AG08396 (cell line): ENCODE measurements at places on chromosomes 2 and 18.

DNA sequence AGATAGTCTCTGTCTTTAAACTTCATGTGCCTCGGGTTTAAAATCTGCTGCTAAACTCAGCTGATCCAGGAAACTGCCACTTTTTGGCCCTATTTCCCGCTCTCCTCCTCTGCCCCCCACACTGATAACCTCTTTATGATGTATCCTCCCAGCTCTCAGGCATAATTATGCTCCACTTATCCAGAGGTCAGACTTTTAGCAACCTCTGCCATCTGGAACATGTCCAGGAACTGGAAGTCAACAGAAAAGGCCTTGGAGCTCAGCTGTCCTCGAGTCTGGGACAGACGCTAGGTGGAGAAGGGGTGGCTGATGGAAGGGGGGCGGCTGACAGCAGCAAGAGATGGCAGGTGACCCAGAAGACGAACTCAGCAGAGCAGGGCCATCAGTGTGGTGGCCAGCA is 41.2 kb downstream of the ASAP2 start:
- DNase-seq: no peak

- DNase-seq: no peak
Measured at GRCh38 chr18:68855491-68855890, 57.6 kb downstream of the CCDC102B start.

DNA sequence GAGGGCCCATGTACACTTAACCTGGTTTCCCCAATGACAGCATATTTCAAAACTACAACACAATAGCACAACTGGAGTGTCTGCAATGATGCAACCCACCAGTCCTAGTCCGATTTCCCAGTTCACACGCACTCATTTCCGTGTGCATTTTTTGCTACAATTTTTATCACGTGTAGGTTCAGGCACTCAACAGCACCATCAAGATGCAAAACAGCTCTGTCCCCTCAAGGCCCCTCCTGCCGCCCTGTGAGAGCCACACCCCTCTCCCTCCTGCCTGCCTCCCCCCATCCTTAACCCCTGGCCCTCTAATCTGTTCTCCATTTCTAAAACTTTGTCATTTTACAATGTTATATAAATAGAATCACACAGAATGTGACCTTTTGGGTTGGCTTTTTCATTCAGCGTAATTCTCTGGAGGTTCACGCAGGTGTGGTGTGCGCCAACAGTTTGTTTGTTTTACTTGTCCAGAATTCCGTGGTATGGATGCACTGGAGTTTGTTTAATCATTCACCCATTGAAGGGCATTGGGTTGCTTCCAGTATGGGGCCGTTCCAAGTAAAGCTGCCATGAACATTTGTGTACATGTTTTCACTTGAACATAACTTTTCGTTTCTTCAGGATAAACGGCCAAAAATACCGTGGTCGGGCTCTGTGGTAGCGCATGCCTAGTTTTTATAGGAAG is 8.4 kb downstream of the KCNIP3 start:
- no peak for DNase-seq

DNA sequence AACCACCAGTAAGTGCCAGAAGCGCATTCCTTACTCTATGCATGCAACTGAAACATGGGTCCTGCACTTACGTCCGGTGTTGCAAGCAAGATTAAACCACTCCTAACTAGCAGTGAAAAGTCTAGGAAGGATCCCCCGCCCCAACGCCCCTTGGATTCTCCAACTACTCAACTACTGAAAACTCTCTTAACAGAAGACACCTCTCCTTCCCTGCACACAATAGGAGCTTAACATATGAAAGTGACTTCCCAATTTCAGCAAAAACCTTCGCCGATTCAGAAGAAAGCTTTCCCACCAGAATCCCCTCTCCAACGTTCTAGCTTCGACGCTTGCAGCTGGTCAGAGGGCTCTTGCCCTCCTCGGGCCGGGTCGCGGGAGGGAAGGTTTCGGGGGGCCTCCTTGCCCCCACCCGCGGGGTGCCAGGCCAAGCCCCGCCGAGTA is 578 bp downstream of the IWS1 start:
- peak; percentile 50 for DNase-seq

- DNase-seq: no peak
Measured at GRCh38 chr2:152568531-152568930, 148.7 kb downstream of the PRPF40A start.

DNA sequence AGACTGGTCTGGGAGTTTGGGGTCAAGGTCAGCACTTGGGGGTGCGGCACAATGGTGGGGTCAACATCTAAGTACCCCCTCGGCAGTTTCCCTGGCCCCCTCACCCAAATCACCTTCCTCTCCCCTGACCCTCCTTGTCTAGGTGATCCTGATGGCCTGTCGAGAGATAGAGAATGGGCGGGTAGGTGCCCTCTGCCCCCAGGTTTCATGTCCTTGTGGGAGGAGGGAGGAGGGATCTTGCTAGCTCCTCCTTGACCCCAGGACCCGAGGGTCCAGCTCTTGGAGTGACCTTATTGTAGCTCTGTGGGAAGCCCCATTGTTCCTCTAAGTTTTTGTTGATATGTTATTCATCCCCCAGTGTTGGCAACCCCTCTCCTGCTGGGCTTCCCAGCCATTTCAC is 3.6 kb downstream of the PTPN18 start:
- DNase-seq: no peak

DNA sequence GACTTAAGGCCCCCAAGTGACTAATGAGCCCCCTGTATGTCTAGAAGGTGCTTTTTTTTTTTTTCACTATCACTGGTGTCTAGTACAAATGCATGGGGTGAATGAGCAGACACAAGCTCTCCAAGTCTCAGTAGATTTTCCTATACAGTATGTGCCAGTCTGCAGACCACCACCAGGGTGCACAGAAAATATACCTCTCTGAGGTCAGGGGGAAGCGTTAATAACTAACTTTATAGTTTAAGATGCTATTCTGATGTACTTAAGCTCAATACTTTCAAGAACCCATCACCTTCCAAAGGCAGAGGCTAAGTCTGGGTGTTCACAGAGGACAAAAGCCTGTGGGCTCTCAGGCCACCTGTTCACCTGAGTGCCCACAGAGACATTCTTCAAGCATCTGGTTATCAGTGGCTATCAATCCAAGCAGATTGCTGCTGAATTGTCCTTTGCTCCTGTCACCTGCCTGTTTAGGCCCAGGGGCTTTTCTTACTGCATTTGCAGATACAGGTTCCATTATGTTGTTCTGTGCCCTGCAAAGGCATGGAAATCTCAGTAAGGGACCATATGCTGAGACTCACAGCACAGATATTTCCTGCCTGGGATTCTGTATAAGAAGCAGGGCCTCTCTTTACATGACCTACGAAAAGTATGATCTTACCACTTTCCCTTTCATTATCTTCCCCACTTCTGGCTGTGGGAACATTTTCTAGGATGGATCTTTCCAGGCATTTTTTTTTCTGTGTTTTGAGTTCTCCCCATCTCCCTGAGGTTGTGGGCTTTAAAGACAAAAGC is 534.6 kb downstream of the TNS1 start:
- DNase-seq: no peak

DNA sequence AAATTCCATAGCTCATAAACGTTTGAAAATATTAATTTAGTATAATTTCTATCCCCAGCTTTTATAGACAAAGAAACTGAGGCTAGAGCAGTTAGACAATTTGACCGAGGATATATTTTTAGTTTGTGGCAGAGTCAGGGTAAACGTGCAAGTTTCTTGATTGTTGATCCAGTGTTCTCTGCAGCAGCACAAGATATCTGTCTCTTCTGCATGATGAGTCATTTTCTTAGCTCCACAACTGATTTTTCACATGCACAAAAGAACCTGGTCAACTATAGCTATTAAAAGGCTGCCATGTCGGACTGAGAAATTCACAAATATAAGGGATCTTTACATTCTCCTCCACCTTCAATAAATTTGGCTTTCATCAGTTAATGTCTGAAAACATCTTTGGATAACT is 143.4 kb upstream of the CYP26B1 start:
- DNase-seq: no peak

- no peak for DNase-seq
Measured at GRCh38 chr2:189641590-189641989, 19.7 kb upstream of the ASNSD1 start.

- DNase-seq: no peak
Measured at GRCh38 chr2:129293326-129293725, 686.1 kb upstream of the RAB6C start.

- no peak for DNase-seq
Measured at GRCh38 chr18:11981543-11982366, 448 bp downstream of the IMPA2 start.

GRCh38 chr2:85996591-85996990 is 107.8 kb upstream of the ST3GAL5 start:
- DNase-seq: no peak

DNA sequence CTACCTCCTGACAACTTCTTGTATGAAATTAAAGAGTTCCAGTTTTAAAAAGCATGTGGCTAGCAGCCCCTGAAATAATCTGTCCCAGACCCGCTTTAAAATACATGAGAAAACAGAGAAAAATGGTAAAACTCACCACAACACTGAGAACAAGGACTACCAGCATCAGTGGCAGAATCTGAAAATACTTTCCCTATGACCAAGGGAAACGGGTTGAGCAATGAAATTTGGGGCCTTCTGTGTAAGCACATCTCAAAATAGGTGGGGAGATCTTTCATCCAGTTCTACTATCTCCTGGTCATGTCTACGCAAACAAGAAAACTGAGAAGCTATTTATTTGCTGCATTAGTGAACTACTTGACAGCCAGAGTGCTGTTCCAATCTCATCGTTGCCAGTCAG is 172.3 kb downstream of the LNPK start:
- no peak for DNase-seq

DNA sequence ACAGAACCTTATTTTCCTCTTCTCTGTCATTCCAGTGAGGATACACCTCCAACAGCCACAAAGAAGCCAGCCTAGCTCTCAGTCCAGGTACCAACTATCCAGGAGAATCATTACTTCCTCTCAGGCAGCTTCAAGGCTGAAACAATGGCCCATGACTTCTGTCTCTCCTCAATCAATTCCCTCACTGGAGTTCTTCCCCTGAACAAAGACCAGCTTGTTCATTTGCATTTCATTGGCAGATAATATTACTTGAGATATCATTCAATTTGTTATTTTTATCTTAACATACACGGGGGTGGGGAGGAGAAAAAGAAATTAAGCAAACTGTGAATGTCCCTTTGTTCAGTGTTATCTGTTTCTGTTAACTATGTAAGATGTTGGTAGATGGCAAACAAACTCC is 44.0 kb downstream of the CCDC141 start:
- DNase-seq: no peak

- DNase-seq: no peak
Measured at GRCh38 chr2:199505755-199506403, 48.1 kb upstream of the SATB2 start.

GRCh38 chr2:47313728-47314127 is 89.2 kb upstream of the MSH2 start:
- no peak for DNase-seq

DNA sequence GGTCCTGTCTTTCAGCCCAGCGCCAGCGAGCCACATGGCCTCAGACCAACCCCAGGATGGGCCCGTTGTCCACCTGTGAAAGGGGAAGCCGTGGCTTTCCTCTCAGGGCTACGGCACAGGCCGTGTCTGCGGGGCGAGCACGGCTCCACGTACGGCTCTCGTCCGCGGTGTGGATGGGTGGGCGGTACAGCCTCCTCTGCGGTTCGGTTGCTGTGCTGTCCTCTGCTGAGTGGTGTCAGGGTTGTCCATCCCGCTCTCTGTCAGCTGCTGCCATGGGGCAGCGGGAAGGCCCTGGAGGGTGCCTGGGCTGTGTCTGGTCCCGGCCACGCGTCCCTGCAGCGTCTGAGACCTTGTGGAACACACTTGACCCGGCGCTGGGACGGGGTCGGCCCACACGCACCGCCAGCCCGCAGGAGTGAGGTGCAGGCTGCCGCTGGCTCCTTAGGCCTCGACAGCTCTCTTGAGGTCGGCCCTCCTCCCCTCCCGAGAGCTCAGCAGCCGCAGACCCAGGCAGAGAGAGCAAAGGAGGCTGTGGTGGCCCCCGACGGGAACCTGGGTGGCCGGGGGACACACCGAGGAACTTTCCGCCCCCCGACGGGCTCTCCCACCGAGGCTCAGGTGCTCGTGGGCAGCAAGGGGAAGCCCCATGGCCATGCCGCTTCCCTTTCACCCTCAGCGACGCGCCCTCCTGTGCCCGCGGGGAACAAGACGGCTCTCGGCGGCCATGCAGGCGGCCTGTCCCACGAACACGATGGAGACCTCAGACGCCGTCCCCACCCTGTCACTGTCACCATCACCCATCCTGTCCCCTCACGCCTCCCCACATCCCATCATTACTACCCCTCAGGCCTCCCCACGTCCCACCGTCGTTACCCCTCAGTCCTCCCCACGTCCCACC is 128.7 kb downstream of the NFATC1 start:
- DNase-seq: no peak

GRCh38 chr2:207390302-207391095 is 139.3 kb upstream of the CREB1 start:
- no peak for DNase-seq

DNA sequence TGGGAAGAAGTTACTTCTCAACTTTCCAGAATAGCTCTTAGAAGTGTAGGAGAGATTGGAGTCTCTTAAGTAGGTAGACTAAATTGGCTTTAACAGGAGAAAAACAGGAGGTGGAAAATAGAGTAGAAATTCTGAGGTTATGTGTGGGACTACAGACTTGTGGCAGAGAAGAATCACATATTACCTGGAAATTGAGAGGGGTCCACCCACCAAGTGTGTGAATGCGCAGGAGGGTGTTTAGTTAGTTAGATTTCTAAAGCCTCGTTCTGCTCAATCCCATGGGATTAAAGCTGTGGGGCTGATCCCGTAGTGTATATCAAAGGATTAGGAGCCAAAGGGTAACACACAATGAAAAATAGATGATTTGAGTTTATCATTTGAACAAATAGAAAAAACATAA is 319.1 kb downstream of the TRIB2 start:
- DNase-seq: no peak

DNA sequence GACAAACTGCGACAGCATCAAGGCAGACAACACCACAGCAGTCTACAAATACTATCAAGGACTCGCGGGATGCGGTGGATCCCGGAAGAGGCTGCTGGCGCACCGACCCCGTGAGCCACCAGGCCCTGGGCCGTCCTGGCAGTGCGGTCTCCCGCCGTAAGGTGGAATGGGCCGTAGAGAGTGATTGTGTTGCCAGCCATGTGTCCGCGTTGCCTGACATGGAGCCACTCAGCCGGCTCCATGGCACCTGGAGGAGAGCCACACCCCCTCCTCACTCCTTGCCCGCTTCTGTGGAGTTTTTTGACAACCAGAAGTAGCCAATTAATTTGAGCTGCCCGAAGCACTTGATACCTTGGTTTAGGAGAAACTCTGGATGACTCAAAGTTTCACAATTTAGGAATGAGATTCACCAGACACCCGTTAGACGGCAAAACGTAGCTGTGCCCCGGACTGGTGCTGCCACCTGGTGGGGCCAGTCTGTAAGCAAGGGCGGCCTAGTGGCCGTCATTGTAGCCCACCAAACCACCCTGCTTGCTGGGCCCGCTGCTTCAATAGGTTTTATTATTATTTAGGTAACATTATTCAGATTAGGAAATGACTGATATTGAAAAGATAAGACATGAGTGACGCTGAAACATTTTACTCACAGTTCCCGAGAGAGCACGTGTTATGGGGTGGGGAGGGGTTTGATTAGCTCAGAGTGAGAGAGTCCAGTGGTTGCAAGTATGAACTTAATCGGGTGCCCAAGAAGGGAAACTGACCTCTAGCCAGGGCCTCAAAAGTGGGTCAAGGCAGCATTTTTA is 10.2 kb upstream of the IMP4 start:
- DNase-seq: peak; percentile 88
